NCI-H345 (cell line): ENCODE measurements at places on chromosomes 3 and 15.
A peak's percentile ranks its signal among the peaks of the same experiment; 100 is the strongest.

- peak; percentile 74 for DNase-seq
Observed at GRCh38 chr3:144221761-144222160, 250.1 kb downstream of the DIPK2A start.

DNA sequence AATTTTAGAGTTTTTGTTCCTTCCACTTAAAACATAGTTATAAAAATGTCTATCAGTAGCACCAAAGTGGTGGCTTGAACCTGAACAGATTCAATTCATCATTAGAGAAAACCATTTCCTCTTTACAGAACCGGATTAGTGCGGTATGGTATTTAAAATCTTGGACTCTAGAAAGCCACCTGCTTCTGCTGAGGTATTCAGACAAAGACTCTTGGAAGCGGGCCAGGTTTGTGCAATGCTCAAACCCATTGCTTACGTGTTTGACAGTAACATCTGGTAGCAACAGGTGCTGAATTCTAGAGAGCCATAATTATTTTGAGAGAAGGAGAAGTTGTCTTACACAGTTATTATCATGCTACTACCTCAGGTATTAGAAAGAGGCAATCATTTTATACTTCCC lies 290.5 kb downstream of the NAALADL2 start:
- DNase-seq: peak; percentile 96

GRCh38 chr3:151015767-151016477 lies 43.4 kb upstream of the CLRN1 start:
- DNase-seq: no peak

GRCh38 chr3:25169151-25169550 lies 258.9 kb upstream of the RARB start:
- no peak for DNase-seq

DNA sequence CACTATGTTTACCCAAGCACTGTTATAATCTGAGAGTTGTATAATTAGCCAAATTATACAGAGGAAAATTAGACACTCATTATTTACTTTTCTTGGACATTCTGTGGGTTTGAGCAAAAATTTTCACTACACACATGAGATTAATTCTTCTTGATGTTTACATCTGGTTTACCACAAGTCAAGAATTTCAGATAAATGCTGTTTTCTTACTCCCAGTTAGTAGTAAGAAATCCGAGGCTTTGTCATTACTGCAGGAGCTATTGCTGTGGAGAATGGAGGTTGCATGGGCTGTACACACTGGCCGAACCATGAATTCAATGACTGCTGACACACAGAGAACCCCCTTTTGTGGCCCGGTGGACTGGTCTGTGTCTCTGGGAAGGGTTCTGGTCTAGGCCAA lies 207.7 kb upstream of the CFAP20DC start:
- DNase-seq: no peak

- no peak for DNase-seq
Observed at GRCh38 chr3:159879598-159879997, 109.0 kb upstream of the IL12A start.

GRCh38 chr3:197584733-197585132 lies 29.0 kb upstream of the BDH1 start:
- DNase-seq: no peak

- no peak for DNase-seq
Observed at GRCh38 chr15:90259524-90259923, 5.9 kb upstream of the NGRN start.

DNA sequence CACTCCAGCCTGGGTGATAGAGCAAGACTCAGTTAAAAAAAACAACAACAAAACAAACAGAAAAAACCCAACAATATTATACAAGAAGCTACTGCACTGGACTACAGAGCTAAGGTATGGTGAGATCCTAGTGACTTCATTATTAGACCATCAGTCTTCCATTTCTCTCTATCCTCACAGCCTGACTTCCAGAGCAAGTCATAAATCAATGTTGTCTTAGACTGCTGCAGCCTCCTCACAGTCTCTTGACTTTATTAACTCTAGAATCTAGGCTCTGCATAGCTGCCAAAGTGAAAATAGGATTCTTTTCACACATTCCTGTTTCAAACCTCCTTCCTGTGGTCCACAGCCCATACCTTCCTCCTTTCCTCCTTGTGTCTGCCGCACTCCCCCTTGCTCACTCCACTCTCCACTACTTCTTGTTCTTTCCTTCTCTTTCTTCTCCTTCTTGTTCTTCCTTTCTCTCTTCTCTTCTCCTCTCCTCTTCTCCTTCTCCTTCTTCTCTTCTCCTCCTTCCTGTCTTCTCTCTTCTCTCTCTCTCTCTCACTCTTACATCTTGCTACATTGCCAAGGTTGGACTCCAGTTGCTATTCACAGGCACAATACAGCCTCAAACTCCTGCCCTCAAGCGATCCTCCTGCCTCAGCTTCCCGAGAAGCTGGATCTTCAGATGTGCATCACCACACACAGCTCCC lies 49.4 kb downstream of the CCR4 start:
- no peak for DNase-seq

DNA sequence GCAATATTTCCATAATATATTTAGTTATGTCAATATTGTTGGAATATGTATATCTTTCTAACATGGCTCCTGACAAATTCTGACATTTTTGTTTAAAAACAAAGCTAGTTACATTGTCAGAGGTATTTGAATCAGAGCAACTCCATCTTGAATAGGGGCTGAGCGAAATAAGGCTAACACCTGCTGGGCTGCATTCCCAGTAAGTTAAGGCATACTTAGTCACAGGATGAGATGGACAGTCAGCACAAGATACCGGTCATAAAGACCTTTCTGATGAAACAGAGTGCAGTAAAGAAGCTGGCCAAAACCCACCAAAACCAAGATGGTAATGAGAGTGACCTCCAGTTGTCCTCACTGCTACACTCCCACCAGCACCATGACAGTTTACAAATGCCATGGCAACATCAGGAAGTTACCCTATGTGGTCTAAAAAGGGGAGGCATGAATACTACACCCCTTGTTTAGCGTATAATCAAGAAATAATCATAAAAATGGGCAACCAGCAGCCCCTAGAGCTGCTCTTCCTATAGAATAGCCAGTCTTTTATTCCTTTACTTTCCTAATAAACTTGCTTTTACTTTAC lies 30.4 kb downstream of the RPL22L1 start:
- DNase-seq: no peak

GRCh38 chr15:52163321-52164190 lies 27.6 kb downstream of the GNB5 start:
- DNase-seq: no peak

DNA sequence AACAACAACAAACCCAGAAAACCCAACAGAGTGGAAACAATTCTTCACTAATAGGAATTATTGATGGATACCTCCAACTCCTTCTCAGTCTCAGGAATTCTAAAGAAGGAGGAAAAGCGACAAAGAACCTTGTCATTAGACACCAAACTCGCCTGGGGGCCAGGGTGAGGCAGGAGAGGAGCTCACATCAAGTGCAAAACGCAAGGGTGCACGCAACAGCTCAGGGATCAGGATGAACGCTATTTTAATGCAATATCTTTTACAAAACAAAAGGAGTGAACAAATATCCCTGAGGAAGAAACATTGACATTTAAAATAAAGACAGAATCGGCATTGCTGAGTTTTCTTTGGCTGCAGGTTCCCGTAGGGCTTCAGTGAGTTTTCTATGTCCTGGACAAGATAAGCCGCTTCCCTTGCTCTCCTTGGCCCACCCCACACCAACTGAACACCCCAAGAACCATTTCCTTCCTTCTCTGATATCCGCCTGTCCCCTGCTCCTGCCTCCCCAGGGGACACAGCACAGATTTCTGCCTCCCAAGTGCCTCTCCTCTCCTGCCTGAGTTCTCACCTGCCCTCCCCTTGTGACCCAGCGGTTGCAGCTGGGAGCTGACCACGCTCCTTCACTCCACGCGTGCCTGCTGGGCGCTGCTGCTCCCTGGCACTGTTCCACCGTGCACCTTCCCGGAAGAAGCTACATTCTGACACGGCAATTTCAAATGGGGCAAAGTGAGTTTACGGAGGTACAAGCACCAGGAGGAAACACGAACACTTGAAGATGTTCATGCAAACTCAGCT lies 63.0 kb downstream of the ATP10A start:
- no peak for DNase-seq

- DNase-seq: no peak
Observed at GRCh38 chr3:3170998-3171397, 8.5 kb downstream of the CRBN start.

- no peak for DNase-seq
Observed at GRCh38 chr3:150421799-150422548, 13.9 kb downstream of the TSC22D2 start.

DNA sequence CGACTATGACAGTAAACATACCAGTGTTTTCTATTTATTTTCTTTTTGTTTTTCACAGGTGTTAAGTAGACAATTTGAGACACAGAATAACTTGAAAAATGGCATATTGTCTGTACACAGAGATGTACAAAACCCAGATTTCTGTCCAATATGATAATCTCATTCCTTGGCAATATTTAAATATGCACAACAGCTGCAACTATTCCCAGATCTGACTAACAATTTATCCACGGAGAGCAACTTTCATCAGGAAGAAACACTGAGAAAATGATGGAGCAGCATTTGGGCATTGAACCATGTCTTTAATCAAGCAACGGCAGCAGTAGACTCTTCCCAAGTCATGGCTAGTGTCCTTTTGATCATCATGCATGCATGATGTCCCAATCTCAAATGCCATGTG lies 452.6 kb downstream of the ZPLD1 start:
- DNase-seq: no peak

DNA sequence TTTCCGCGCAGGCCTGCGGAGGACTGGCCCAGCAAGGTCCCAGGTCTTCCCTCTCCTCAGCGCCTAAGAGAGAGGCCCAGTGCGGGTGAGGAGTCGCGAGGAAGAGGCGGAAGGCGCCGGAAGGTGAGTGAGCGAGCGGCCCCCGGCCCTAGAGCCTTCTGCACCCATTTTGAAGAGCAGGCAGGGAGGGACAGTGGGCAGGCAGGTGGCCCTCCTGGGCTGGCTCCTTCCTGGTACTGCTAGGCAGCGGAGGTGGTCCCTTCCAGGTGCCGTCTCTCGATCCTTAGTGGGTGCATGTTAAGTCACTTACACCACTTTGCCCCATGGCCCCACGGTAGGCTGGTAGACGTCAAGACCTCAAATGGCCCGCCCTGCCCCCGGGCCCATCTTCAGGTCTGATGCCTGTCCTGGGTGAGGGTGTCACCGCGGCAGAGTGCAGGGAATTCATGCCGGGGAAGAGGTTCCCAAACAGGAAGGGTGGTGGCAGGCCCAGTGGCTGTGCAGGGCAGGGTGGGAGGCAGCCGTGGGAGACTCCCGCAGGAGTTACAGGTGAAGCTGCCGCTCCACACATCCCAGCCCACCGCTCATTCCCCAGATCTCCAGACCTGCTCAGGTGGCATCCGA lies 14.4 kb downstream of the PAK6 start:
- DNase-seq: no peak

GRCh38 chr15:100735129-100736053 lies 133.0 kb downstream of the ASB7 start:
- no peak for DNase-seq

GRCh38 chr3:168116279-168116678 lies 20.6 kb upstream of the GOLIM4 start:
- DNase-seq: no peak

DNA sequence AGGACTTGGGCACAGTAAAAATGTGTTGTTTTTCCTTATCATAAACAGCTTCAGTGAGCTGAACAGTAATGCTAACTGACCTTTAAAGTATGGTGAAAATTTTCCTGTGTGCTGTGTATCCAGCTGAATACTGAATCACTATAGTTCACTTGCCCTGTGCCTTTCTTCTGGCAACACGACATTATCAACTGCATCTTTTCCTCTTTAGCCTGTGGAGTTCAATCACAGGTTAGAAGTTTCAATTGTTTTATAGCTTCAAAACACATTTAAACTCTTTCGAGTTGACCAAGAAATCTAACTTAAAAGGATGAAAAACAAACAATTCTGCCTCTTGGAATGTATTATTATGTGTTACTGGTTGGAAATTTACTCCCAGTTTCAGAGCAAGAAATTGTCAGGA lies 1120.7 kb upstream of the ALCAM start:
- DNase-seq: no peak

- no peak for DNase-seq
Observed at GRCh38 chr3:5001135-5001534, 21.9 kb downstream of the BHLHE40 start.

GRCh38 chr3:160444411-160444810 lies 5.2 kb downstream of the TRIM59 start:
- DNase-seq: no peak

- DNase-seq: no peak
Observed at GRCh38 chr3:120196812-120197211, 88.2 kb downstream of the GPR156 start.

- DNase-seq: no peak
Observed at GRCh38 chr3:31361371-31362273, 171.1 kb upstream of the STT3B start.

DNA sequence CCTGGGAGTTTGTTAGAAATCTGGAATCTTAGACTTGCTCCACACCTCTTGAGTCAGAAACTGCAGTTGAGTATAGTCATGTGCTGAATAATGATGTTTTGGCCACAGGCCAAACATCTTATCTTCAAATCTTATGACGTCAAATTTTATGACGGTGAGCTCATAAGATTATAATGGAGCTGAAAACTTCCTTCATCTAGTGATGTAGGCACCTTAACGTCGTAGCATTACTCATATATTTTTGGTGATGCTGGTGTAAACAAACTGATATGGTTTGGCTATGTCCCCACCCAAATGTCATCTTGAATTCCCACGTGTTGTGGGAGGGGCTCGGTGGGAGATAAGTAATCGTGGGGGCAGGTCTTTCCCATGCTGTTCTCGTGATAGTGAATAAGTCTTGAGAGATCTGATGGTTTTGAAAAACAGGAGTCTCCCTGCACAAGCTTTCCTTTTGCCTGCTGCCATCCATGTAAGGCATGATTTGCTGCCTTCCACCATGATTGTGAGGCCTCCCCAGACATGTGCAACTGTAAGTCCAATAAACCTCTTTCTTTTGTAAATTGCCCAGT lies 268.0 kb upstream of the PROK2 start:
- no peak for DNase-seq
